Choroid plexus epithelial cell (primary cell): ENCODE measurements at places on chromosomes 3 and 15.

- no peak for DNase-seq
Observed at GRCh38 chr3:66103729-66104128, 65.0 kb upstream of the MAGI1 start.

GRCh38 chr15:68000754-68001153, 53.4 kb upstream of the PIAS1 start:
- no peak for DNase-seq

GRCh38 chr3:67294341-67294740, 296.2 kb downstream of the KBTBD8 start:
- no peak for DNase-seq

GRCh38 chr3:159488602-159489001, 500.0 kb upstream of the IL12A start:
- DNase-seq, result no peak

DNA sequence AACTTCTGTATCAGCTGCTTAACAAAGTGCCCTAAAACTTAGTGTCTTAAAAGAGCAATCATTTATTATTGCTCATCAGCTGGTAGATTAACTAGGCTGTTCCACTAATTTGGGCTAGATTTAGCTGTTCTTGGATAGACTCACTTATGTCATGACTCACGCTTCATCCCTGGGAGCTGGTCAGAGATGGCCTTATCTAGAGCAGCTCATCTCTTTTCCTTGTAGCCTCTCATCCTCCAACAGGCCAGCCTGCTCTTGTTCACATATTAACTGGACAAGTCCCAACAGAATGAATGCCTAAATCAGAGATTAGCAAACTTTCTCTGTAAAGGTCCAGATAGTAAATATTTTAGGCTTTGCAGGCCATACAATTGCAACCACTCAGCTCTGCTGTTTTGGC, 66.9 kb upstream of the PLAAT1 start:
- DNase-seq, result no peak
